ENCODE measurements at places on chromosomes 7 and 10. TPM values are rescaled to one million over a fixed set of nuclear protein-coding genes. Genes with fewer than 3 reads are reported as not detected.

DNA sequence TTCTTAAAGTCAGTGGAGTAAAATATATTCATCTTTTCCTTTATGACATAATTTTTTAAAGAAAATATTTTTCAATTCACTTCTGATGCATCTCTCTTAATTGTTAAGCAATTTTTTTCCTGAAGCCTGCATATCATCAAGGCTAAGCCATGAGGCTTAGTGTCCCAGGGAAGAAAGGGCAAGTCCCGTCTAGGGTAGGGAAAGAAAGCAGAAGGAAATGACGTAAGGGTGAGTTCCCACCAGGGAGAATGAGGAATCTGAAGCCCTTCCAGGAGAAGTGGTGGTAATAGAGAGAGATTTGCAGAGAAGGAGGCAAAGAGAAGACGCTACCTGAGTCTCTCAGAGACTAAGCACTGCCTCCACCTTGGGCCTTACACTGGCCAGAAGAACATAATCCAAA, 96.8 kb upstream of the NFE2L3 start:
- no peak overlapping the region for H3K4me3 ChIP-seq
- no peak overlapping the region for H3K27ac ChIP-seq
- DNase-seq: no peak
- no peaks in the 10 kb centered on the region for H3K36me3 ChIP-seq

The GBX1 gene
- not detected for total RNA-seq

GRCh38 chr10:109115179-109115578, 808.1 kb downstream of the XPNPEP1 start:
- H3K27ac ChIP-seq: no peak overlapping the region
- no peak for DNase-seq
- no peaks in the 10 kb centered on the region for H3K36me3 ChIP-seq
- no peaks in the 10 kb centered on the region for H3K4me1 ChIP-seq

- no peak overlapping the region for H3K27ac ChIP-seq
- H3K4me1 ChIP-seq: peaks cover 6% of the 10 kb centered on the region
- no peak overlapping the region for H3K4me3 ChIP-seq
- no peaks in the 10 kb centered on the region for H3K27me3 ChIP-seq
- no peaks in the 10 kb centered on the region for H3K36me3 ChIP-seq
These were observed 48.1 kb downstream of the GNAI1 start for GRCh38 chr7:80182630-80183276.

- peak overlapping the region; percentile 67 for H3K4me3 ChIP-seq
- H3K27me3 ChIP-seq: peaks cover 3% of the 10 kb centered on the region
- no peak overlapping the region for H3K27ac ChIP-seq
- peaks cover 14% of the 10 kb centered on the region for H3K4me1 ChIP-seq
- peaks cover 3% of the 10 kb centered on the region for H3K36me3 ChIP-seq
- DNase-seq: no peak
These were observed 2.4 kb downstream of the ASL start for GRCh38 chr7:66078067-66078466.

DNA sequence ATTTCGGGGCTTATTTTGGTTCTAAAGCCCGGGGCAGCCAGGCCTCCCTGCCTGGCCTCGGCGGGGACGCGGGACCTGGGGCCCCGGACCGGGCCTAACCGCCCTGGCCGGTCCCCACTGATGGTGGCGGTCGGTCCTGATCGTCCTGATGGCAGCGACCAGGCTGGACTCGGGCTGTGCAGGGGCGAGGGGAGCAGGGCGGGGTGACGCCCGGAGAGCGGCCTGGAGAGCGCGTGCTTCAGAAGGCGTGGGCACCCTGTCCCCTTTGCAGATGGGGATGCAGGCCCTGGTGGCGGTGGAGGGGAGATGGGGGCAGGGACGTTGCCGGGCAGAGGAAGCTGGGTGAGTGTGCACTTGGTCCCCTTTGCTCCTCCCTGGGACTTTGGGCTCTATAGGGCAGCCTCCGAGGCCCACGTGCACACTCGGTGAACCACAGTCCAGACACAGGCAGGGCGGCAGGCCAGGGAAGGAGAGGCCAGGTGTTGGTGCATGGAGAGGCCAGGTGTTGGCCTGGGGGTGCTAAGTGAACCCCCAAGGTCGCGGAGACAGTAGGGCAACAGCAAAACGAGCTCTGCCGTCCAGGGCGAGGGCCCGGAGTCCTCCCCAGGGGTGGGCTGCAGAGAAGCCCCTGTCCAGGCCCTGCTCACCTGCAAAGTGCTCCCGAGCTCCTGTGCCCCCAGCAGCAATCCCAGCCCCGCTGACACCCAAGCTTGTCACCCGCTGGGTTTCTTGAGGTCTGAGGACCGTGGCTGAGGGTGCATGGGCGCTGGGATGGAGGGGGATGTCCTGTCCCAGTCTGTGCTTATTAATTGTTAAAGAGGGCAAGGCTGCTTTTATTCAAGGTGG, 42.4 kb upstream of the FAM20C start:
- no peaks in the 10 kb centered on the region for H3K36me3 ChIP-seq
- H3K4me1 ChIP-seq: peaks cover 15% of the 10 kb centered on the region
- DNase-seq: peak; percentile 12
- peak overlapping the region; percentile 90 for H3K4me3 ChIP-seq

The FAM25C gene
- not detected for total RNA-seq

GRCh38 chr10:132916421-132916841, 25.9 kb downstream of the CFAP46 start:
- H3K36me3 ChIP-seq: no peaks in the 10 kb centered on the region
- no peak overlapping the region for H3K27ac ChIP-seq
- no peak for DNase-seq
- H3K27me3 ChIP-seq: no peaks in the 10 kb centered on the region

GRCh38 chr7:16905300-16906044, 23.7 kb upstream of the AGR3 start:
- no peak overlapping the region for H3K27ac ChIP-seq
- H3K27me3 ChIP-seq: peaks cover 43% of the 10 kb centered on the region
- H3K36me3 ChIP-seq: no peaks in the 10 kb centered on the region
- H3K4me1 ChIP-seq: no peaks in the 10 kb centered on the region

DNA sequence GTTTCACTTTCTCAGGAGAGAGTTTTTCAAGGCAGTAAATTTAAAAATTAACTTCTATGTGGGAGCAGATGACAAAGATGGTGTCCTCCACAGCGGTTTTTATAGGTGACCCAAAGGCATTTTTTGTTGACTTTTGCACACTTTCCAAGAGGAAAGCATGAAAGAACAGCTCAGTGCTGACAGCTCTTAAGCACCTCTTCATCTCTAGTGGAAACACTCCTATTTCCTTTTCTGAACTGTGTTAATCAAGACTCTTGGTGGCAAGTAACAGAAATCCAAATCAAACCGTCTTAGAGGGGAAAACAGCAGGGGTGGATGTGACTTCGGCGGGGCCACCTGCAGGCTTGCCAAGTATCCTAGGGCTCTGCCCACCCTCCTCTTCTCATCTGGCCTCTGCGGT, 71.8 kb upstream of the GATA3 start:
- H3K4me1 ChIP-seq: peaks cover 1% of the 10 kb centered on the region
- no peak overlapping the region for H3K4me3 ChIP-seq
- no peak for DNase-seq
- no peaks in the 10 kb centered on the region for H3K27me3 ChIP-seq

DNA sequence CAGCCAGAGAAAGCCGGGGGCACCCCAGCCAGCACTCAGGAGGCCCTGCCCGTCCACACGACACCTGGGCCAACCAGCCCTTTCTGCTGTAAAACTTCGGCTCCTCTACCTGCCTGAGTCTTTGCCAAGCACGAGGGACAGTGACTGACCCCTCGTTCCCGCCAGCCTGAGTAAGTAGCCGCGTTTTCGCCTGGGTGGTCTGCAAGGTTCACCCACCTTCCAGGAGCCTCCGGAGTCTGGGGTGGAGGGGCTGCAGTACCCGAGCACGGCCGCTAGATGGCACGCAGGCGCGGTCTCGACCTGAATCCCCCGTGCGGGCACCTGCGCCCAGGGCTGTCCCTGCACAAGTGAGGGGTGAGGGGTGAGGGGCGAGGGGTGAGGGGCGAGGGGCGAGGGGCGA, 192.7 kb downstream of the PTPRN2 start:
- no peak for DNase-seq
- H3K36me3 ChIP-seq: no peaks in the 10 kb centered on the region
- no peaks in the 10 kb centered on the region for H3K4me1 ChIP-seq

The RASA4B gene
- 20.3 TPM for total RNA-seq

- no peak for DNase-seq
- H3K27ac ChIP-seq: no peak overlapping the region
These were observed 68.6 kb upstream of the AFAP1L2 start for GRCh38 chr10:114472877-114473253.

DNA sequence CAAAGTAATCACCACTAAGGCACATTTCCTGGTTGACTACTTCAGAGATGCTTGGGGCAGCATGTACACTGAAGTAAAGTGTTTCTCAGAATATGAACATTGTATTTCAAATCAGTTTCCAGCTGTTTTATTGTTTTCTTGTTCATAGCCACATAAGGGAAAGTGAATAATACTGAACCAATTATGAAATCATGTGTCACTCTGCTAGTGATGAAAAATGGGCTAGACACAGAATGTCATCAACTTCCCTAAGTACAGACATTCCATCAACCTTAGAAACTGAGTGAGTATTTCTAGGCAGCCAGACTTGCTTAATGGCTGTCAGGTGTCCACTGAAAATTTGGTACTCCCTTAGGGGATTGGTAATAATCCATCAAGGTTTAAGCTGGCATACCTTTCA, 603.5 kb downstream of the ARL4A start:
- no peaks in the 10 kb centered on the region for H3K4me1 ChIP-seq
- no peak overlapping the region for H3K27ac ChIP-seq
- H3K4me3 ChIP-seq: no peak overlapping the region
- no peak for DNase-seq
- no peaks in the 10 kb centered on the region for H3K27me3 ChIP-seq
- H3K36me3 ChIP-seq: no peaks in the 10 kb centered on the region

The ACBD7 gene
- total RNA-seq: 4.8 TPM

DNA sequence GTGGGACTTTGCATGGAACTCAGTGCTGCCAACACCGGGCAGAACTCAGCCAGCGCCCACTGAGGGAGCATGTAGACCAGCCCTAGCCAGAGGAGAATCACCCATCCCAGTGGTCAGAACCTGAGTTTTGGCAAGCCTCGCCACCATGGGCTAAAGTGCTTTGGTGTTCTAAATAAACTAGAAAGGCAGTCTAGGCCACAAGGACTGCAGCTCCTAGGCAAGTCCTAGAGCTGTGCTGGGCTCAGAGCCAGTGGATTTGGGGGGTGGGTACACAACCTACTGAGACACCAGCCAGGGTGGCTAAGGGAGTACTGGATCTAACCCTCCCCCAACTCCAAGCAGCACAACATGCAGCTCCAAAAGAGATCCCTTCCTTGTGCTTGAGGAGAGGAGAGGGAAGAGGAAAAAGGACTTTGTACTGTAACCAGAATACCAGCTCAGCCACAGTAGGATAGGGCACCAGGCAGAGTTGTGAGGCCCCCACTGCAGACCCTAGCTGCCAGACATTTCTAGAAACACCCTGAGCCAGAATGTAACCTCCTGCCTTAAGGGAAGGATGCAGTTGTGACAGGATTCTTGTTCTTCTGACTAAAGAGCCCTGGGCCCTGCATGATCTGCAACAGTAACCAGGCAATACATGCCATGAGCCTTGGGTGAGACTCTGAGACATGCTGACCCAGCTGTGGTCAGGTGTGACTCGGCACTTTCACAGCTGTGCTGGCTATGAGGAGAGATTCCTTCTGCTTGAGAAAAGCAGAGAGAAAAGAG, 24.4 kb downstream of the GSDME start:
- H3K36me3 ChIP-seq: peaks cover 8% of the 10 kb centered on the region
- no peak for DNase-seq
- H3K27me3 ChIP-seq: peaks cover 24% of the 10 kb centered on the region

The FBXL13 gene
- total RNA-seq: 0.76 TPM

DNA sequence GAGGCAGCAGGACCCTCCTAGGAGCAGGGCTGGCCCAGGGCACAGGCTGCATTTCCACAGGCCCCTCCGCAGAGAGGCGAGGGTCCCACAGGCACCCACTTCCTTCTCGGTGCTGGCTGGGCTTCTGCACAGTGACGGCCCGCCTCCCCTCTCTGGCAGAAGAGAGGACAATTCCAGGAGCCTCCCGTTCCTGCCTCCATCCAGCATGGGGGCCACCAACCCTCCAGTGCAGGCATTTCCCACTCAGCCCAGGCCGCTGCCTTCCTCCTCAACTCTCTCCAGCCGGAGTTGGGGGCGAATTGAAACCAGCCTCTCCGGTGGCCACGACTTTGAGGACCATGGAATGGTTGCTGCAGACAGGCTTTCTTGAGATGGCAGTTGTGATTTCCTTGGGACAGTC, 125.0 kb upstream of the PPP2R2D start:
- no peaks in the 10 kb centered on the region for H3K4me1 ChIP-seq
- no peak overlapping the region for H3K27ac ChIP-seq
- no peaks in the 10 kb centered on the region for H3K27me3 ChIP-seq
- no peak overlapping the region for H3K4me3 ChIP-seq
- DNase-seq: no peak
- H3K36me3 ChIP-seq: no peaks in the 10 kb centered on the region

GRCh38 chr10:14815681-14816080, 22.2 kb downstream of the CDNF start:
- H3K4me3 ChIP-seq: no peak overlapping the region
- H3K36me3 ChIP-seq: no peaks in the 10 kb centered on the region
- no peak overlapping the region for H3K27ac ChIP-seq
- peaks cover 2% of the 10 kb centered on the region for H3K27me3 ChIP-seq
- no peak for DNase-seq

DNA sequence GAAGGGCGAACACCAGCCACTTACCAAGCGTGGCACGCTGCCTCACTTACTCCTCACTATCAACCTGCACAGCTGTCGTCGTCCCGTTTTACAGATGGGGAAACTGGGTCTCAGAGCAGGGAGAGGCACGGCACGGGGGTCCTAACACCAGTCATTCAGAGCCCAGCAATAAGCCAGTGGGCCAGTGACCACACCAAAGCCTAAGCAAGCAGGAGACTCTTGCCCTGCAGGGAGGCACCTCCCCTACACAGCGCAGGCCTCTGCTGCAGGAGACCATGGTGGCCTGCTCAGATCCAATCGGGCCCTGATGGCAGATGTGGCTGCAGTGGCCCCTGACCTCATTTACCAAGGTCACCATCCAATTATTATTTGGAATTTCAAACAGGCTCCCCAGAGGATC, 4.8 kb downstream of the SLIT1 start:
- no peak overlapping the region for H3K4me3 ChIP-seq
- DNase-seq: no peak
- no peaks in the 10 kb centered on the region for H3K36me3 ChIP-seq

The SUN3 gene
- total RNA-seq: not detected

The TMEM225B gene
- 1.3 TPM for total RNA-seq

DNA sequence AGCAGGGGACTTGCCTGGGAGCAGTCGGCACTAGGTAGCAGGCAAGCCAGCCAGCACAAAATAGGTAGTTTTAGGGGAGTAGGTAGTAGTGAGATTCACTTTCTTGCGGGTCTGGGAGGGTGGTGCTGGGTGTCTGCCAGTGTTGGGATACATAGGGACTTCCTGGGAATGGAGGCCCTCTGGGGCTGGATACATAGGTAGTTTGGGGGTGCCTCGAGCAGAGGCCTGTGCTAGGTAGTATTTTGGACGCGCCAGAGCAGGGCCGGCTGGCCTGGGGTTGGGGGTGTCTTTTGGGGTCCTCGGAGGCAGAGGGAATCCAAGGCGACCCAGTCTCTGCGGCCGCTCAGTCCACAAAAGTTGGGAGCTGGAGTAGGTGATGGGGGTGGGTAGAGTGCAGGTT, 2.0 kb upstream of the HOXA3 start:
- peaks cover 4% of the 10 kb centered on the region for H3K36me3 ChIP-seq
- no peak overlapping the region for H3K27ac ChIP-seq
- peaks cover 14% of the 10 kb centered on the region for H3K4me1 ChIP-seq

The XRCC2 gene
- 21.8 TPM for total RNA-seq
